Cortex of kidney (tissue), 1 donor: ENCODE measurements at places on chromosomes 5 and 9.

DNA sequence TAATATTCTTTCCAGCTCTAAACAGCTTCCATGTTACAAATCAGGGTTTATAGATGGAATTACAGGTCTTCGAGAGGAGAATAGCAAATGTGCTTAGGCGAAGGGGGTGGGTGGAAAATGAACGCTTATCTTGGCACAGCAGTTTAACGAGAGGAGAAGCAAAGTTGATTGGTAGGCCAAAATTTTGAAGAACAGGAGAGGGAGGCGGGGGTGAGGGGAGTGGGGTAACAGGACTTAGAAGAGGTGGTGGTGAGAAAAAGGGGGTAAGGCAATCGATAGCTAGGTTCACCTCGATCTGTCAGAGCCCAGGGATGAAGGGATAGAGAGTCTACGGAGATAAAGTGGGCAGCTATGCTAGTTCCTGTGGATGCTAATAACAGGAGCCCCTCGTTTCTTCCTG is 764 bp downstream of the ANKRA2 start:
- DNase-seq, result no peak

DNA sequence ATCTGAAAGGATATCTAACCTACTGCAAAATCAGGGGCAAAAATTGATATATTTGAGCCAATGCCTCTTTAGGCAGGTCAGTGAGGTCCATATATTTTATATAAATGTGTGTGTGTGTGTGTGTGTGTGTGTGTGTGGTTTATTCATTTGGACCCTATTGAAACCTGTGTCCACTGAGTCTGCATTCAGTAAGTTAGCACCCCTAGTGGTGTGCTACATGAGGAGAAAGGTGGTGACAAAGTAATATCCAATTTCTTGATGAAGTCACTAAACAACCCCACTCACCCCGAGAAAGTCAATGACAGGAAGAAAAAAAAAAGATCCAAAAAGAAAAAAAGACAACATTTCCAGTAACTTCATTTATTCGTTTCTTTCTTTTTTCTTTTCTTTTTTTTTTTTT is 4.1 kb downstream of the FBXW11 start:
- DNase-seq, result no peak

DNA sequence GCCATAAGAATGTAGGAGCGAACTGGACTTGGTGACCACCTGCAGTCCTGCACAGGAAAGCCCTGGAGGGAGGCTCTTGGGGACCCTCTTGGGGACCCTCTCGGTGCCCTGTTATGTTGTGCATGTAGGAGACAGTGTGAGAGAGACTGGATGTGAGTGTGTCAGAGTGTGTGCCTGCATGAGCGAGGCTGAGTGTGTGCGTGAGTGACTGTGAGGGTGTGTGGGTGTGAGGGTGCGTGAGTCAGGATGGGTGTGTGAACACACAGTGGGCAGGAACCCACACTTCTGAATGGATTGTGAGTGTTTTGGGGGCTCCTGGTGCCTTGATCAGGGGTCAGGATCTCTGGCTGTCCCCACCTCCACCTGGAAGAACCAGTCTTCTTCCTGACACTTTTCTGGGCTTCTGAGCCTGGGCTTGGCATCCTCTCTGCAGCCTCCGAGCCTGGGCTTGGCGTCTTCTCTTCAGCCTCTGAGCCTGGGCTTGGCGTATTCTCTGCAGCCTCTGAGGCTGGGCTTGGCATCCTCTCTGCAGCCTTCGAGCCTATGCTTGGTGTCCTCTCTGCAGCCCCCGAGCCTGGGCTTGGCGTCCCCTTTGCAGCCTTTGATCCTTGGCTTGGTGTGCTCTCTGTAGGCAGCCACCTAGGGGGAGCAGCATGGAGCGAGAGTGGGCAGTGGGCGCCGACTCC is 25.6 kb upstream of the ANKRD33B start:
- DNase-seq, result no peak

DNA sequence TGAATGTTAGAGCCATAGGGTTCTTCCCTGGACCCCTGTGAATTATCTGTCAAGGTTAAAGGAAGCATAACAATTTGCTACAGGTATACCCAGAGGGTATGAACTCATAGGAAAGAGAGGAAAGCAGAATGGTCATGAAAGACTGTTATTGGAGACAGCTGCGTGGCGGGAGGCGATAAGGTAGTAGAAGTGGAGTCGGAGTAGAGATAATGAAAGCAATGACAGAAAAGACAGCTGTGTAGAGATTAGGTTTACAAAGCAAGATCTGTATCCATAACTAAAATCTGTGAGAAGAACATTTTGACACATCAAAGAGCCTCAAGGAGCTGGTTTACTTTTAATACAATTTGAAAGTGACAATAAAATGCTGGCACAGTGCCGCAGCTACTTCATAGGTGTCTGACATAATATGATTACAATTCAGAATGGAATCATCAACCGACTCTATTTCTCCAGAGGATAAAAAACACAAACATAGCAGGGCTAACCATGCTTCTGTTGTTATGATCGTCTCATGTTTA is 603.9 kb downstream of the CDH12 start:
- DNase-seq, result no peak

- no peak for DNase-seq
Observed at GRCh38 chr9:35002623-35003022, 13.1 kb downstream of the DNAJB5 start.

GRCh38 chr5:68180121-68181038 is 35.2 kb upstream of the PIK3R1 start:
- no peak for DNase-seq

GRCh38 chr5:152813526-152813925 is 408.4 kb upstream of the NMUR2 start:
- no peak for DNase-seq

DNA sequence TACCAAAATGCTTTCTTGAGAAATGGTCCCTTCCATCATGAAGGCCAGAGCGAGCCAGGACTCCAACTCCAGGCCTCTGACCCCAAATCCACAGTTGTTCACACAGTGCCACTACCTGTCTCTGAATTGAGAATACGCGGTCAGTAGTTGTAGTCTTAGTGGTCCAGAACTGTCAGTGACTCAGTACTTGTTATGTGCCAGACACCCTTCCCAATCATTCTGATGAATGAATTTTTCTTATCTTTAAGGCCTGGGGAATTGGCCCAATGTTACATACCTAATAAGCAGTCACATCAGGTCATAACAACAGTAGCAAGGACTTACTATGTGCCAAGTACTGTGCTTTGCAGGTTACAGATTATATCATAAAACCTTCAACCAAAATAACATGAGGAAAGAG is 72.7 kb upstream of the RARS1 start:
- no peak for DNase-seq

- DNase-seq, result no peak
Observed at GRCh38 chr5:134840811-134841210, 5.0 kb upstream of the C5orf24 start.

- DNase-seq, result no peak
Observed at GRCh38 chr5:100469767-100470166, 65.4 kb upstream of the FAM174A start.

- DNase-seq, result no peak
Observed at GRCh38 chr5:159100025-159100781, 487 bp upstream of the EBF1 start.

DNA sequence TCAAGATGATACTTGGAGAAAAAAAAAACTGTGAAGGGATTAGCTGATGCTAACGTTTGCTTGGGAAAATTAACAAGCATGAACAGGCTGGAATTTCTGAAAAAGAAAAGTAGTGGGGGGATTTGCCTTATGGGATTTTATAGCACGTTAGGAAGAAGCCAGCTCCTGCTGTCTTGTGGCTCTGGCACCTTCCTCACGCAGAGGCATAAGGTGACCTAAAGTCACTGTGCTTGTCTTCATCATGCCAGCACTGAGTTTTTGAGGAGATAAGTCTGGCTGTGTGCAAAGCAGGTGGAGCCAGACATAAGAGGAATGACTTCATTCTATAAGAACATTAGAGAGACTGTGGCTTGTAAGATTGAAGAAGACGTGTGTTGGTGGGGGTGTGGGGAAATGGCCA is 94.4 kb upstream of the MAP1B start:
- no peak for DNase-seq

GRCh38 chr5:173495225-173495904 is 121.1 kb downstream of the BOD1 start:
- no peak for DNase-seq

DNA sequence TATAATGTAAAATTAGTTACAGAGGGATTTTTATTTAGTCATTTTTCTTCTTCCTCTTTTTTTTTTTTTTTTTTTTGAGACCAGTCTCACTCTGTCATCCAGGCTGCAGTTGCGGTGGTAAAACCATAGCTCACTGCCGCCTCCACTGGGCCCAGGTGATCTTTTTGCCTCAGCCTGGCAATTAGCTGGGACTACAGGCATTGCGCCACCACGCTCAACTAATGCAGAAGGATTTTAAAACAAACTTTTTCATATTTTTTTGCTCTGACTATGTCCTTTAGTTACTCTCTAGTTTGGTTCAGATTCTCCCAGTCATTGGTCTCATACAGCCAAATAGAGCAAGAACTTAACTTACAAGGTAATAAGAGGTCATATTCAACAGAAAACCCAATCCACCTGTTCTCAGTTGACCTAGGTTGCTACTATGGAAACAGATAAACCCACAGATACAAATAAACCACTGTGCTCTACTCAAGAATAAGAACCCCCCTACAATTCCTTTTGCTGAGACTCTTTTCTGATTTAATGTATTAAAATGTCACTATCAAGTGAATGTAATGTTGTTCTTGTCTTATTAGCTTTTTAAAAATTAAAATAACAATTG is 50.1 kb upstream of the TTC39B start:
- no peak for DNase-seq

DNA sequence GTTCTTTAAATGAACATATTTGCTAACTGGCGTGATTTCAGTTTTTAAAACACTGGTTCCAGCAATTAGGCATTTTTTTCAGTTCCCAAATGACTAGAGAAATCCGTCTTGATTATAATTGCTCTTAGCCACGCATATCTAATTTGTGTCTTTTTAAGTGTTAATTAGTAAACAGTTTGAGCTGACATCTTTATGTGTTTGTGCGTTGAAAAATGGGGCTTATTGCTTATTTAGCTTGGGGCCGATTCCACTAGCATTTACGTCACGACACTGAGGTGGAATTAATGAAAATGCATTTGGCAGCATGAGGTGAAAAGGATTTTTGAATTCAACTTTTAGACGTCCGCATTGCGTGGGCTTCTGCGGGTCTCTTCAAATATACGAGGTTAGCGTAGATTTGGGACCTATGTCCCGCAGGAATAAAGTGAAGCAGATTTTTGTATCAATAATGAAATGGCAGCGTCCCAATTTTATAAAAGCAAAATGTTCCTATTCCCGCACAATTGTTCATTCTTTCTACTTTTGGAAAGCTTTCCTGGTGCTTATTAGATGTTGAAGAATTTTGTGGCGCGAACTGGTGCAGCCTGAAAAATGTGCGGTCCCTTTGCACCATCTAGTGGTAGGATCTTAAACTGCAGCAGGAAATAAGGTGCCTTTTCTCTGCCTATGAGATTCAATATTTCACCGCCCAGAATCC is 122.7 kb upstream of the LMX1B start:
- DNase-seq, result no peak

DNA sequence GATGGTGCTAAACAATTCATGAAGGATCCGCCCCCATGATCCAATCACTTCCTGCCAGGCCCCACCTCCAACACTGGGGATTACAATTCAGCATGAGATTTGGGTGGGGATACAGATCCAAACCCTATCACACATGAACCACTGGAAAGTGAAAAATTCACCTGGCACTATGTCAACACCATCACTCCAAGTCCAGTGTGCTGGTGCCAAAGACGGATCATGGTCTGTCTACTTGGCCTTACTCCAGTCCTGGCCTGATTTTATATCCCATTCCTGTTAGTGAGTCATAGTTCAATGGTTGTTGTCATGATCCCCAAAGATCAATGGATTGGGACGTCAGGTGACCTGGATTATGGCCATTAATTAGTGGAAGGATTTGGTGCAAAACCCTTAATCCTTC is 147.4 kb upstream of the RPS23 start:
- no peak for DNase-seq

DNA sequence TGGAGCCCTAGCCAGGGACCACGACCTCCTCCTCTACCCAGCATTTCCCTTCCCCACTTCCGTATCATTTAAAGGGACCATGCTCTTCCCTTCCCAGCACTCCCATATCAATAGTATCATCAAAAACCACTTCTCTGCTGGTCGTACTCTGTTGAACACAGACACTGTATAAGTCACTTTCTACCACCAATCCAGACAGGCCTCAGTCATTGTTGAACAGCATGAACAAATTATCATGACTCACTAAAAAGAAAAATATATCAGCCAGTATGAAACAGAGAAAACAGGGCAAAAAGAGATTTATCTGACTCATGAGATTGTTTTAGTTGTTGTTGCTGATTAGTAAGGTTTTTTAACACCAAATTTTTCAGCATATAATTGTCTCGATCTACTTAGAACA is 89.8 kb downstream of the CDKN2A start:
- DNase-seq, result no peak

- DNase-seq, result no peak
Observed at GRCh38 chr5:74529101-74529500, 111.4 kb downstream of the ENC1 start.

GRCh38 chr9:5429873-5430564 is 7.7 kb downstream of the PLGRKT start:
- no peak for DNase-seq

DNA sequence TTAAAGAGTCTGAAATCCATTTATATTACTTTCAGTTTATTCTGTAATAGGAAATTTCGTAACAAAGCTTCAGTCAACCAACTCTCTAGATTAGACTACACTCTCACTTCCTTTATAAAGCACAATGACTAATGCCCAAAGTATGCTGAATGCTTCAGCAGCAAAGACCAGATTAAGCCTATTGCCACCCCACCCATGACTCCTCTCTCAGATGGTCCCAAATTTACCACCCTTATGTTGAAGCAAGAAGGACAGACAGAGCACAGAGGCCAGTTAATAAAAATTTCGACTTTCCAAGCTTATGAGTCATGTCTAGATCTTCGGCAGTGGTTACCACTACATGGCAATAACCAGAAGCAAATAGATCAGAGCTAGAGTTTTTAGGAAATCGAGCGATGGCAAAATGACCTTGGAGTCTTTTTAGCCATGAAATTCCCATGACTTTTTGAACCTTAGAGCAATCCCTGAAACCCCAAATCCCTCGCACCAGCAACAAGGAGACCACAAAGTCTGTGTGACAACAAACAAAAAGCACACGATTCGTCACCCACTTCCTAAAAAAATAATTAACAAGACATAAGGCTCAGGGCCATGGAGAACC is 287.8 kb upstream of the RASA1 start:
- no peak for DNase-seq
